ENCODE measurements at places on chromosomes 4 and X.

DNA sequence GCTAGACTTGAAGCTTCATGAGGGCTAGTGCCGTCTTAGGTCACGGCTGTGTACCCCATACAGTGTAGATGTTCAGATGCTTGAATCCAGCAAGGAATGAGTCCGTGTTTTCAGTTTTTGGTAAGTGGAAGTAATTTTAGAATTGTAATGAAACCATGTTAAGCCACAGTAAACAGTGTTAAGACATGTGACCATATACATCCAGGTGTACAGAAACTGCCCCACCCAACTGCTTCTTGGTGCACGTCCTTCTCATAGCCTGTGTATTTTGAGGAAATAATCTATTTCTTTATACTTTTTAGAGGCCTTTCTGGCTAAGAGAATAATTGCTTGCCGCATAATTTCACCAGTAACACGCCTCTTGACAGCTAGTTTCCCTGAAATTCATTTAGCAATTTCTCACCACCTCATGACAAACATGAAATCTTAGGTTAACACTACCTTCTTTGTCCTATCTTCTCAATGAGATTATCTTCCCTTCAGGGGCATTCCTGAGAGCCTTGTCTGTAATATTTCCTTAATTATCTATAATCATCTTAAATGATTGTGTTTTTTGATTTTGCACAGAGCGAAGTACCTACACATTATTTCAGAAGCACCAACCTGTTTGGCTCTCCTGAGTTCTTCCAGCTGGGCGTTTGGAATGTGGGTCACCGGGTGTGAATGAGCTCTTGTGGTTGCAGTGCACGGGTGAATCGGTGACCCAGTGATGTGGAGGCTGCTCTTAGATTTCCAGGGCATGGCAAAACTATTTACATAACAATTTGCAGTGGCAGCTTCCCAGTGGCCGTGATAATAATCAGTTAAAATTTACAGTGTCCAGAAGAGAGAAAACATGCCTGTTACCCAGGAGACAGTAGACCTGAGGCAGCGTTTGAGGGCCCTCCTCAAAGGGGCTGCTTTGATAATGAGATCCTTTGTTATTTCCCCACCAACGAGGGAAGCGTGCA, 50.2 kb upstream of the TADA2B start:
- no peak for DNase-seq

GRCh38 chr4:186855111-186855510, 131.5 kb upstream of the FAT1 start:
- DNase-seq, result no peak

- DNase-seq, result no peak
These were observed 561.4 kb downstream of the ZIC3 start for GRCh38 chrX:138127314-138127713.

DNA sequence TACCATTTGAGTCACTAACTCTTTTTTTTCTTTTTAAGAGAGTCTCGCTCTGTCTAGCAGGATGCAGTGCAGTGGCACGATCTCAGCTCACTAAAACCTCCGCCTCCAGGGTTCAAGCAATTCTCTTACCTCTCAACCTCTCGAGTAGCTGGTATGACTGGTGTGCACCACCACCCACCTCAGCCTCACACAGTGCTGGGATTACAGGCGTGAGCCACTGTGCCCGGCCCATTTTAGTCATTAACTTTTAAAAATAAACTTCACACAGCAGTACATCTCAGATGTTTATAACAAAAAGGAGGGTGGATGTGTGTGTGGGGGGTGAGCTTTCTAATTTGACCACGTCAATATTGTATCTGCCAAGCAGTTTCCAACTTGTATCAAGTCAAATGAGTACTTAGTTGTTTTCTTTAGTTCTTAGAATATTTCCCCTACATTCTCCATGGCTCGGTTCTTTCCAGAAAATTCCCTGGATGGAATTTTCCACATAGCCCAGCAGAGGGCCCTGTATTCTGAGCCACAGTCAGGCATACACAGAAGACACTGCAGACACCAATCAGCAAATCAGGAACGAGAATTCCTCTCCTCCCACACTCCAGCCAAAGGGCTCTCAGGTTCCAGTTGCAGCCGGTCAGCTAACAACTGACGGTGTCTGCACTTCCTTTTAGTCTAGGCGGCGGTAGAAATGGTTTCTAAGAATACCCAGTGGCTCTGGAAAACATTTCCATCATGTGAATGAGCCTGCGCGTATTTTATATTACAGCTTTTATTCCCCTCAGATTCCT, 20.1 kb upstream of the ARAF start:
- no peak for DNase-seq

DNA sequence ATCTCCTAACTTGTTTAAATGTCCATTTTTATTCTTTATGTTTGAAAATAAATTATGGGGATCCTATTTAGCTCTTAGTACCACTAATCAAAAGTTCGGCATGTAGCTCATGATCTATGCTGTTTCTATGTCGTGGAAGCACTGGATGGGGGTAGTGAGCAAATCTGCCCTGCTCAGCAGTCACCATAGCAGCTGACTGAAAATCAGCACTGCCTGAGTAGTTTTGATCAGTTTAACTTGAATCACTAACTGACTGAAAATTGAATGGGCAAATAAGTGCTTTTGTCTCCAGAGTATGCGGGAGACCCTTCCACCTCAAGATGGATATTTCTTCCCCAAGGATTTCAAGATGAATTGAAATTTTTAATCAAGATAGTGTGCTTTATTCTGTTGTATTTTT, 27.6 kb downstream of the NUDT6 start:
- DNase-seq, result no peak

DNA sequence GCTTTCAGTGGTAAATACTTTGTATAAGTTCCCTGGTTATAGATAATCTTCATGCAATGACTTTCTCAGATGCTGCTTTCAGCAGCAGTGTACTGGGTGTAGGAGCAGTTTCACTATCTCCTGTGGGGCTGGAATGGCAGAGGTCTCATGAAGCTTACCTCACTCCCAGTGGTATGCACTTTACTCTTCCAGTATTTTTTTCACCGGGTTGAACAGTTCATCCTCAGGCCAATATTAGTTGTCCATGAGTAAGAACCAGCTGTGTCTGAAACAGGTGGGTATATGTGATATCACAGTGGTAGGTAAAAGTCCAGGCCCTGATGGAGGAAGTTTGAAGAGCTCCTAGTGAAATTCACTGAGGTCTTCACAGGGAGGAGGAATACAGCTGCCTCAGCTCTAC, 351.5 kb upstream of the EMCN start:
- no peak for DNase-seq

- no peak for DNase-seq
These were observed 5.2 kb downstream of the MMRN1 start for GRCh38 chr4:89899854-89900253.
